A549 treated with Hydrocortisone at 1 μM for 4 hours (cell line): ENCODE measurements at places on chromosomes 12 and 14. TPM values are rescaled to one million over a fixed set of nuclear protein-coding genes. Genes with fewer than 3 reads are reported as not detected.

PLA2G1B gene
- total RNA-seq, result not detected in 5 replicates

FLVCR2 gene
- 11.1 to 14.2 TPM (median 12.5 TPM) in 5 replicates for total RNA-seq

TAS2R50 gene
- not detected in 5 replicates for total RNA-seq

OR6C2 gene
- not detected in 5 replicates for total RNA-seq

KCNH5 gene
- total RNA-seq, result 0.01 to 0.05 TPM (median 0.02 TPM) in 3 of 5 replicates, not detected in the others

RBM23 gene
- 55.9 to 63.4 TPM (median 58.8 TPM) in 5 replicates for total RNA-seq

RDH16 gene
- total RNA-seq, result 0.12 to 0.22 TPM (median 0.15 TPM) in 5 replicates

TMEM63C gene
- total RNA-seq, result 4.8 to 6.0 TPM (median 5.4 TPM) in 5 replicates

FGF23 gene
- total RNA-seq, result not detected in 5 replicates

KCNMB4 gene
- total RNA-seq, result 0.16 to 0.45 TPM (median 0.30 TPM) in 5 replicates
